ENCODE measurements at places on chromosomes 3 and 15. TPM values are rescaled to one million over a fixed set of nuclear protein-coding genes. Genes with fewer than 3 reads are reported as not detected.

INKA1 gene
- 1.4 TPM for total RNA-seq

SAMD7 gene
- not detected for total RNA-seq

ZCWPW2 gene
- not detected for total RNA-seq

TM6SF1 gene
- total RNA-seq, result 0.40 TPM

LYZL4 gene
- total RNA-seq, result not detected

SAMMSON gene
- total RNA-seq, result not detected

CP gene
- 0.91 TPM for total RNA-seq

TIMMDC1 gene
- 118 TPM for total RNA-seq
